ENCODE measurements at places on chromosomes 16 and 17.

- no peak for DNase-seq
These were observed 2.6 kb upstream of the AATF start for GRCh38 chr17:36945959-36946725.

DNA sequence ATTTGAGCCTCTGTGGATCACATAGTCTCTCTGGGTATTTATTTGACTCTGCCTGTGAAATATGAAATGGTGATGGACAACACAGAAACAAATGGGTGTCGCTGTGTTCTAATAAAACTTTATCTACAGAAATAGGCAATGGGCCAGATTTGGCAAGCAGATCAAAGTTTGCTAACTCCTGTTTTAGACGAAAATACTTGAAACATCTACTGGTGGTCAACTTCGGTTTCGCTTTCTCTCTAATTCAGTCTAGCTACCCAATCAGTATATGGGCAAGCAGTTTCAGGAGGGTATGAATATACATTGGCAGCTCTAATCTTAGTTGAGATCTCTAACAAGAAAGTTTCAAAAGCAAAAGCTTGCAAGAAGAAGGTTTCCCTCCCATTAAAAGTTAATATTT lies 60.1 kb upstream of the DYNLRB2 start:
- DNase-seq = no peak

GRCh38 chr17:50684612-50685333 lies 22.9 kb downstream of the ANKRD40 start:
- DNase-seq = no peak

DNA sequence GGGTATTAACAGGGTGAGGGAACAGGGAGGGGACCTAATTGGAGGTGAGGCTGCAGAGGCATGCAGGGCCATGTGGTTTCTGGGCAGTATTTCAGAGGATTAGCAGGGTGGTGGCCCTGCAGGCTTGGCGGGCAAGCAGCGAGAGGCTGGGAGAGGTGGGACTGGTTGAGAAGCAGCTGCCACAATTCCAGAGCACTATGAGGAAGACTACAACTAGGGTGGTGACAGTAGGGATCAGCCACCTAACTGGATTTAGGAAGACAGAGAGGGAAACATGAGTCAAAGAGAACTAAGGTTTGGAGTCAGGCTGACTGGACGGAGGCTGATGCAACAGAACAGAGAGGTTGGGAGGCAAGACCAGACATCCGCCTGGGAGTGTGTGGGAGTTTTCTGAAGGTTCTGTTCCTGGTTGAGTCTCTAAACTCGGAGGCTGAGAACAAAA lies 12.3 kb downstream of the ALOXE3 start:
- no peak for DNase-seq

- DNase-seq = no peak
These were observed 31.9 kb downstream of the COG1 start for GRCh38 chr17:73224663-73225305.

- no peak for DNase-seq
These were observed 13.0 kb downstream of the PITPNC1 start for GRCh38 chr17:67390006-67390645.

- DNase-seq = no peak
These were observed 16.0 kb downstream of the KCNJ2 start for GRCh38 chr17:70185285-70185684.

DNA sequence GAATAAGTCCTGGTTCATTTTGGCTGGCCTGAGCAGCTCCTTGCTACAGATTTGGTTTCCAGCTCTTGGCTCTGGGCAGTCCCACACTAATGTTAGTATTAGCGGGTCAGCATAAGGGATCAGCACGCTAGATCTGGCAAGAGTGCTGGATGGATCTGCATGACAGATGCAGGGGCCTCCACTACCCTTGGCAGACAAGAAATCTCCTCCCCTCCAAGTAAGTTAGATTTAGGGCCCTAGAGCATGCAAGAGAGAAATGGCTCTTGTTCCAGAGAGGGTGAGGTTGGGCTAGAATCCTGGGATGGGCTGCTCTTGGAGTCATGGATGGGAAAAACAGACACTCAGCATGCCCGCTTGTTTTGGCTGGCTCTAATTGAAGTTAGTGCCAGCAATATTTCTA lies 414.3 kb downstream of the RBFOX1 start:
- no peak for DNase-seq

- no peak for DNase-seq
These were observed 58.4 kb downstream of the MEAK7 start for GRCh38 chr16:84446084-84446483.

- DNase-seq = no peak
These were observed 8.0 kb downstream of the FANCA start for GRCh38 chr16:89808475-89808874.

DNA sequence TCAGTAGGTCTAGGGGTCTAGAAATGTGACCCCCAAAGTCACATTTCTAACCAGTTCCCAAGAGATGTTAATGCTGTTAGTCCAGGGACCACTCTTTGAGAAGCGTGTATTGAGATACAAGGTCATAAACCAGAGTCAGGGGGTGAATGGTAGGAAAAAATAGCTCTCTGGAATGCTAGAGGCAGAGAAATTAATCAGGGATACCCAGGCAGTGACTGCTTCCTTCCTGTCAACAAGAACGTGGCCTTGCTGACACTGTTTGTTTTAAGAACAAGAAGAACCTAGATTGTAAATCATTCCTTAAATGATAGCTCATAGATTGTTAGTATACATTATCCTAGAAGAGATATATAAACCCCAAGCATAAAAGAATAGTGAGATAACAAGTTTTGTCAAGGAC lies 43.8 kb downstream of the PITPNM3 start:
- no peak for DNase-seq

DNA sequence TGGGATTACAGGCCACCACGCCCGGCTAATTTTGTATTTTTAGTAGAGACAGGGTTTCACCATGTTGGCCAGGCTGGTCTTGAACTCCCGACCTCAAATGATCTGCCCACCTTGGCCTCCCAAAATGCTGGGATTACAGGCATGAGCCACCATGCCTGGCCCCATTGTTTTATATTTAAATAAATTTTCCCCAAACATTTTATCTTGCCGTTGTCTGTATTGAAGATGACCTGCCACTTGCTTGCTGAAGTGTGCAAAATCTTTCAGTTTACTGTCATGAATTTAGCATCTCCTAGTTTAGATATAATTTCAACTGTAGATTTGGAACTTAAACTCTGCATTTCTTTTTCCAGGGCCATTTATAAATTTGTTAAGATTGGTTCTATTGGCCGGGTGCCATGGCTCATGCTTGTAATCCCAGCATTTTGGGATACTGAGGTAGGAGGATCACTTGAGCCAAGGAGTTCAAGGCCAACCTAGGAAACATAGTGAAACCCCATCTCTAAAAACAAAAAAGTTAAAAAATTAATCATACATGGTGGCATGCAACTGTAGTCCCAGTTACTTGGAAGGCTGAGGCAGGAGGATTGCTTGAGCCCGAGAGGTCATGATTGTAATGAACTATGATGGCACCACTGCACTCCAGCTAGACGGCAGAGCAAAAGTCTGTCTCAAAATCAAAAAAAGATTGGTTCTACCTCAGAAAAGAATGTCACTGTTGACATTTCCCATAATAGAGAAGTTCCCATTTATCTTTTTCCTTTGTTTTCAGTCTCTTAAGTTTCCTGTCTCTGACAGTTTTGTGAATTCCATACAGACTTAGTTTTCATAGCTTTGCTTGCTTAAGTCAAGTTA lies 84.4 kb downstream of the VMP1 start:
- no peak for DNase-seq

GRCh38 chr16:78760611-78761010 lies 661.2 kb downstream of the WWOX start:
- DNase-seq = no peak
